Uterus (tissue), 4 donors: ENCODE measurements at places on chromosomes 4 and X. TPM values are rescaled to one million over a fixed set of nuclear protein-coding genes. Genes with fewer than 3 reads are reported as not detected.

The AKAP14 gene
- not detected for total RNA-seq

GRCh38 chrX:68387776-68388175, 45.5 kb downstream of the OPHN1 start:
- no peaks in the 10 kb centered on the region for H3K4me1 ChIP-seq
- H3K36me3 ChIP-seq = no peaks in the 10 kb centered on the region
- no peak for DNase-seq
- no peak overlapping the region for H3K4me3 ChIP-seq

- no peak overlapping the region for H3K27ac ChIP-seq
- H3K27me3 ChIP-seq = no peaks in the 10 kb centered on the region
- no peak overlapping the region for H3K4me3 ChIP-seq
- no peak for DNase-seq
- no peaks in the 10 kb centered on the region for H3K36me3 ChIP-seq
- no peaks in the 10 kb centered on the region for H3K4me1 ChIP-seq
These were observed 51.8 kb upstream of the CBLL2 start for GRCh38 chrX:22220941-22221340.

The DUX4 gene
- total RNA-seq = not detected

The NUDT10 gene
- total RNA-seq = 8.7 TPM
